ENCODE measurements at places on chromosomes 2 and 18.

DNA sequence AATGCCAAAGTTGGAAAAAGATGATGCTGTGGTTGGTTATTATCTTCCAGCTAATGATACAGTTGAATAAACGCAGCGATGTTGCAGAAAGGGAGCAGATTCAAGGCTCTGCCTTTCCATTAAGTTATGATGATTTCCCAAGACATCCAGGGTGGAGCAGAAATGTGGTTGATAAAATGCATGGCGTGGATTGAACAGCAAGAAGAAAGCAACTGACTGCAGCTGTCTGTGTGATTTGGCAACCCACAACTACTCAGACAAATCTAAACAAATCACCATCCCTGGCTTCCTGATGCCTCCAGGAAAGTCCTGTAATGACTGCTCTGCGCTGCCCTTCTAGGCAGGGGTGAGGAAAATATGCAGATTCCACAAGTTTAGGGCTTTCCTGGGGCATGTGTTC lies 166.3 kb downstream of the NRP2 start:
- DNase-seq = peak; percentile 34

DNA sequence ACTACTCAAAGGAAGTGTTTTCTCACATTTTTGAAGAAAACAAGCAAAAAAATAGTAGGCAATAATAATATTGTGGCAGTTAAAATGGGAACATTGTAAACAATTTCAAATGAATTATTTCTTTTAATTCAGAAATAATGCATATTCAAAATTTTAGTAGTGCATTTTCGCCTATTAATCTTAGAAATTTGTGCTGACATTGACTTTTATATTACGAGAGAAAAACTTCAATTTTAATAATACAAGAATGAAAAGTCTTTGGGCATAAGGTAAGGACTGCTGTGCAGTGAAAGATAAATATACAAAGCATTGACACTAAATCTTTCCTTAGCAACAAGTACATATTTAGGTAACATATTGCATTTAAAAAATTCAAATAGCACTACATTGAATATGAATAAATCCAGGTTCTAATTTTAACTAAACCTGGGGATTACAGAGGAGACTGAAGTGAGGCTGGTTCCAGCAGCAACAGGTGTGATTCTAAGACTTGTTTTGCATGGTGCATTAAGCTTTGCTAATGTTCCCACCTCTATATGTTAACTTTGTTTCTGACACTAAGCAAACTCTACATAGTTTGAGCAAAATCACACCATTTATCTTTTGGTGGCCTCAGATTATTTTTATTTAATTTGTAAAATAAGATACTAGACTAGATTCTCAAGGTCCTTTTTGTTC lies 40.5 kb downstream of the CALCRL start:
- no peak for DNase-seq

DNA sequence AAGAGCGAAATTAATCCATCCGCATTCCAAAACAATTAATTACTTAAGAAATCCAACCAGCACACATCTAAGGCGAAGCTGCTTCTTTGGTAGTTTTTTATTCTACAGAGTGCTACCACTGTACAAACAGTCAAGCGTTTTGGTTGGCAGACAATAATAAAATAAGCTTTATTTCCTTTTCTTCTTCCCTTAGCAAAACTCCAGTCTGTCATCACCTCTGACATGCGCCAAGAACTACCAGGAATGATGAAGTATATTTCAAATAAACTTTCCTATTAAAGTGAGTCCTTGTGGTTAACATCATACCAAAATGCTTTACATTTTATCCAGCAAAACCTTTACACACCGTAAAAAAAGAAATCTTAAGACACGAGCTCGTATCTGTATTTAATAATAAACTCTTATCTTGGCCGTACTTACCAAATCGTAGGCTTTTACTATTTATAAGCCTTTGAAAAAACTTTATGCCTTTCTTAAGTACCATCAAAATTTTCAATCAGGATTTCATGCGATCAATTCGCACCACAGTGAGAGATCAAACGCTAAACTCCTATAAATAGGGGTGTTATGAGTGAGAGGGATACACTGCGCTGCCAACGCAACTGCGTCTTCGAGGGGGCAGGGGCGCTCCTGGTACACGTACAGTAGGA lies 1.3 kb downstream of the ATL2 start:
- DNase-seq = no peak

DNA sequence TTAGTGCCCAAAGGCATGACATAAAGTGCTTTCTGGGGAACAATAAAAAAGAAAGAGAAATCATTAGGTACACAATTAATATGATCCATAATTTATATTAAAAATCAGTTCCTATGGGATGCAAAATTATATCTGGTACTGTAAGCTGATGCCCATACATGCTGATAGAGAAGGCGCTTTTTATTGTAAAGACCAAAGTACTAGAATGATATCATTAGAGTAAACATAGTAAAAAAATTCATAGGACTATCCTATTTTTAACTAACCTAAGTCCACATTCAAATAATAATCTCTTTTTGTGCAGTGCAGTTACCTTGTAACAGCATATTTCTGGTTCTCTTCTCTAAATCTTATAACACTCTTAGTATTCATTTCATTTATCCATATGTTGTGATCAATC lies 252.2 kb downstream of the ASXL3 start:
- DNase-seq = no peak

DNA sequence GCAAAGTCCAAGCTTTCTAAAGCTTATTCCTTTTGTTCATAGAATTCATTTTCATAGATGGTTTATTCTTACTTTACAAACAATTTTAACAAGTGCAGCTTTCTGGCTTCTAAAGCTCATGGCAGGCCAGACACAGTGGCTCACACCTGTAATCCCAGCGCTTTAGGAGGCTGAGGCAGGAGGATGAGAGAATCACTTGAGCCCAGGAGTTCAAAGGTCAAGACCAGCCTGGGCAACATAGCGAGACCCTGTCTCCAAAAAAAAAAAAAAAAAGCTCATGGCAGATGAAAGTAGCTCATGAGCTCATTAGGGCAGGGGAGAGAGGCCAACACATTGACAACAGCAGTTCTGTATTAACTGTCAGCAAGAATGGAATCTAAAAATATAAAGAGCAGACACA lies 28.1 kb upstream of the NPC1 start:
- DNase-seq = no peak

GRCh38 chr2:197359859-197360258 lies 49.3 kb upstream of the ANKRD44 start:
- no peak for DNase-seq

DNA sequence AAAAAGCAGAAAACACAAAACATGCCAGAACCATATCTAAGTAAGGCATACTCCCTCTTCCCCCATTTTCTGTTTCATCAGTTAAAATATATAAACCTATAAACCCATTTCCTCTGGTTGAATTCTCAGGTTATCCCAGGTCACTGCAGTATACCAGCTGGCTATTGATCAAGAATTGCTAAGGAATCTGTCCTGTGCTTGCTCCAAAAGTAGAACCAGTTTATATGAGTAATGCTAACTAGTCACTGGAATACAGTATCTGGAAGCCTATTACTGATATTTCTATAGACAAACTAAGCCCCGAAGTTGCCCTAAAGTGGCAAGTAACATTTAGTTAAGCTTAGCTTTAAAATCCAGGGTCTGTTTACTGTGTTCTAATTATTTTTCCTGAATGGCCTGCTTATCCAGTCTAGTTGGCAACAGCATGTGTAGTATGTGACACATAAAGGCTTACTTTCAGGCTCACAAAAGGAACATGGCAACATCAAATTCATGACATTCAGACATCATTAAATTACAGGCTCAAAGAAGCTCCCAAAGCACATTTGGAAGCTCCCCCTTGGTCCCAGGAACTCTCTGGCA lies 102.9 kb upstream of the ARL5A start:
- DNase-seq = no peak

DNA sequence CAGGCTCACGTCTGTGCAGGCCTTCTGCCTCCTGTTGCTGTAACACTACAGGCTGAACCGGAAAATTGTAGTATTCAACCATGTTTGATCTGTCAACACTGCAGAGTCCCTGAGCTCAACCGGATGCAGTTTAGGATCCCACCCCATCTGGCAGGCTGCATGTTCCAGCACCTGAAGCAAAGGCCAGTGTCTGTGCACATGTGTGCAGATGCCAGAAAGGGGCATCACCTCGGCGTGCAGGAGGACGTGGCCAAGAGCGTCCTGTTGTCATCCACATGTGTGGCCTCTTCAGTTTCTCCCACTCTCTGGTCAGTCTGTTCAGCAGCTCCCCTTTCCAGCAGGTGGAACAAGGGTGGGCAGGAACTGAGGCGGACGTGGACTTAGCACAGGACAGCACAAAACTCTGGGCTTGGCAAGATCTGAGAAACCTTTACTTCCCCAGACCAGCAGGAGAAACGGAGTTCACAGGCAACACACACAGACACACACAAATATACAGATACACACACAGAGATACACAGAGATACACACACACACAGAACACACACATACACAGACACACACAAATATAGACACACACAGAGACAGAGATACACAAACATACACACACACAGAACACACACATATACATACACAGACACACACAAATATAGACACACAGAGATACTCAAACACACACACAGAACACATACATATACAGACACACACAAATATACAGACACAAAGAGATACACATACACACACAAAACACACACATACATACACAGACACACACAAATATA lies 111.3 kb downstream of the NDUFA10 start:
- DNase-seq = no peak

- DNase-seq = no peak
These were observed 11.9 kb downstream of the NAPG start for GRCh38 chr18:10537765-10538164.

GRCh38 chr2:121804340-121804739 lies 48.9 kb downstream of the TSN start:
- no peak for DNase-seq

GRCh38 chr2:13252615-13253014 lies 535.9 kb downstream of the TRIB2 start:
- no peak for DNase-seq

- no peak for DNase-seq
These were observed 60.8 kb downstream of the LYPD6B start for GRCh38 chr2:149099298-149099697.

DNA sequence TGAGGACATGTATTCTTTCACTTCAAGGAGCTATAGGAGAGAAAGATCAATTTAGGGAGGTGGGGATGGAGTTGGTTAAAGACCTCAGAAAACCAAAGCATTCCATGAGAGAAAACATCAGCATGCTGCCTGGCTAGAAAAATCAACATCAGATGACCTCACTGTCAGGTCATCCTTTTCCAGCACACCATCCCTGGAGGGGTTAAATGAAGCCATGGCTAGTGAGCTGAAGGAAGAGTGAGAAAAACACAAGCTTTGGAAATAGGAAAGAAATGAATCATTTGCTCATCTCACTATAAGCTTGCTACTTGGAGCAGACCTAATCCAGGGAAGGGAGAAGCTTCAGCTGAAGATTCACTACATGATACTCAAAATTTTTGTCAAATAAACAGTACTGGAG lies 109.5 kb upstream of the ITGB6 start:
- no peak for DNase-seq

GRCh38 chr2:1742301-1742680 lies 2.0 kb downstream of the PXDN start:
- DNase-seq = no peak

DNA sequence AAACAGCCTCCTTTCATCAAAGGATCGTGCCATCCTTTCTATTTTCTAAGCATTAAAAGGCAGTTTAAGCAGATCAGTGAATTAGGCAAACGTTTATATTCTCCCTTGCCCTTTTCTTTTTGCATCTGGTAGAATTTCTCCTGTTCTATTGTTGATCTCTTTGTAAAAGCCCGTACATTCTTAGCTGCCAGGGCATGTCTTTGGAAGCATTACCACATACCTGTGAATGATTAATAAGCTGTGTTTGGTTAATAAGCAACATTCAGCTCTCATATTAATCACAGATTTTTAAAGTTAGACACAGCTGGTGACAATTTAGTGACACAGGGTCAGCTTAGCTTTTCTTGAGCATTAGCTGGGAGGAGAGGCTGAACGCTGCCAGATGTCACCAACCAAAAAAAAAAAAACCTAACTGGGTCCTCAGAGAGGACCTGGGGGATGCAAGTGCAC lies 33.8 kb upstream of the CYP1B1 start:
- no peak for DNase-seq

All from stromal cell of bone marrow (primary cell).